ENCODE measurements at places on chromosomes 5 and 9.

GRCh38 chr5:944992-945685, 52.5 kb downstream of the TRIP13 start:
- no peak for DNase-seq

DNA sequence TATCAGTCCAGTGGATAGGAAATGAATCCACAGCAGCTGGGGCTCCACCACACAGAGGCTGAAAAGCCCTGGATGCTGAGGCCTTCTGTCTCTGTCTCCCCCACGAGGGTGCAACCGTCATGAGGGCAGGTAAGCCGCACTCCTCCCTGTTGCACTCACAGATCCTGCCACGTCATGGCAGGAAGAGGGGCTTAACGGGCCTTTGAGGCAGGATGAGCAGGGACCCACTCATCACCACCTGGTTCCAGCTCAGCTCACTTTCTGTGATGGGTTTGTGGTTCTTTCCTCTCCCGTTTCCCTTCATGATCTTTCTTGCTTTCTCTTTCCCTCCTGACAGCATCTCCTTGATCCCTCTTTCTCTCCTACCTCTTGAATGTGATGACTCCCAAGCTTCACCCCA, 575.2 kb downstream of the CCDC171 start:
- no peak for DNase-seq

GRCh38 chr5:121962347-121962670, 534 bp downstream of the SRFBP1 start:
- no peak for DNase-seq

DNA sequence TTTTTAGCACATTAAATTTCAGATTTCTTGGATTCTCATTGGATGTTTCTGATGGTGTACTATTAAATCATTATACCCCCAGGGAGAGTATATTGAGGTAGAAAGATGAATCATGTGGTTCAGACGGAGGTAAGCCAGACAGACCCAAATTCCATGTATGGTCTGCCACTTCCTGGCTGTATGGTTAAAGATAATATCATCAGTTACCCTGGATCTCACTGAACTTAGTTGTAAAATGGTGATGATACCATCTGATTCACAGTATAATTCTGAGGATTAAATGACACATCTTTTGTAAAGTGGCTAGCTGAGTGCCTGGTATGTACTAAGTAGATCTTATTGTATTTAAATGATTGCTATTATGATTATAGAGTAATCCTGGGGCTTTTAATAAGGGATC, 9.3 kb downstream of the SLC27A6 start:
- DNase-seq: no peak

- DNase-seq: no peak
Observed at GRCh38 chr5:158300256-158300655, 441.3 kb upstream of the CLINT1 start.

- no peak for DNase-seq
Observed at GRCh38 chr9:99213197-99213596, 8.5 kb downstream of the ALG2 start.

GRCh38 chr5:167305591-167306213, 985.7 kb upstream of the WWC1 start:
- DNase-seq: no peak

GRCh38 chr5:61267116-61267515, 64.9 kb upstream of the ZSWIM6 start:
- no peak for DNase-seq

DNA sequence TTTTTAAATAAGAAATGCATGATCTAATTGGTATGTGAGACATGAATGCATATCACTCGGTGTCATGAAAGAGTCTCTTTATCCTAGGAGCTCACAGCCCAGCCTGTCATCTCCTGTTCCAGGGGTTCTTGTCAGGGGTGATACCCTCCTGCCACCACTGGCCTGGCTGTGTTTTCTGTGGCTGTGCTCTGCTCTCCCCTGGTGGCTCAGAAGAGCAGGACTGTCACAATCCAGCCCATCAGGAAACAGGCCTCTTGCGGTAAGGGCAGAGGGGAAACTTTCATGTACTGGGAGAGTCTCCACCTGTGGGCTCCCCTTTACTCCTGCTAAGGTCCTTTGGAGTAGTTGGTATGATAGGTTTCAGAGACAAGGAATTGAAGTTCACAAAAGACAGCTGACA, 240.2 kb upstream of the GLRA1 start:
- no peak for DNase-seq
